Adrenal gland (tissue), 19 donors: ENCODE measurements at places on chromosomes 13 and 19. TPM values are rescaled to one million over a fixed set of nuclear protein-coding genes. Genes with fewer than 3 reads are reported as not detected.
A peak's percentile ranks its signal among the peaks of the same experiment; 100 is the strongest.

- no peak overlapping the region for H3K4me3 ChIP-seq
- no peaks in the 10 kb centered on the region for H3K27me3 ChIP-seq
- H3K4me1 ChIP-seq, result peaks cover 7% of the 10 kb centered on the region
- DNase-seq, result no peak
Measured at GRCh38 chr13:100594731-100595130, 6.1 kb upstream of the GGACT start.

Gene FGF22
- total RNA-seq, result not detected

GRCh38 chr19:42154471-42155323, 22.5 kb upstream of the POU2F2 start:
- no peaks in the 10 kb centered on the region for H3K36me3 ChIP-seq
- no peak overlapping the region for H3K27ac ChIP-seq
- H3K4me3 ChIP-seq, result no peak overlapping the region
- peaks cover 3% of the 10 kb centered on the region for H3K27me3 ChIP-seq
- no peak for DNase-seq

- no peak overlapping the region for H3K4me3 ChIP-seq
- no peaks in the 10 kb centered on the region for H3K36me3 ChIP-seq
- peaks cover 81% of the 10 kb centered on the region for H3K4me1 ChIP-seq
- no peak for DNase-seq
Measured at GRCh38 chr13:45333251-45333976, 7.6 kb downstream of the TPT1 start.

DNA sequence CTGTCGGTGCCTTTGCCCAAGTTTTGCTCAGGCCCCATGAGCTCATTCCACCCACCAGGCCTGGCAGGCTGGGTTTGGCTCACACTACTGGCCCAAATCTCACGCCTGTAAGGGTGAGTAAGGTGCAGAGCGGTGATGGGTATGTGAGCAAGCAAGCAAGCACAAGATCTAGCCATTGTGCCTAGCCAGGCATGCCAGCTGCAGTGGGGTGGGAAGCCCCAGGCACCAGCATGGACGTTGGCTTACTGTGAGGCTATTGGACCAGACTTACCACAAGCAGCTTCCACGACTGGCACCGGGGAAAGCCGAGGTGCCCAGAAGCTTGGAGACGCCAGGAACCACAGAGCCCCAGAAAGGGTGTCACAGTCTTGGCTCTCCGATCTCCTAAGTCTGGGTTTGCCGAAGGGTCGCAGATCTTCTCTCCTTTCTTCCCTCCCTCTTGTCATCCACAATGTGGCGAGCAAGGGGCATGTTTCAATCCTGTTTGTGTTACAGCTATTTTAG, 2659.4 kb upstream of the PCDH20 start:
- no peak for DNase-seq
- H3K27me3 ChIP-seq, result no peaks in the 10 kb centered on the region
- no peak overlapping the region for H3K4me3 ChIP-seq

GRCh38 chr19:13841086-13841961, 35.6 kb upstream of the NANOS3 start:
- H3K27me3 ChIP-seq, result no peaks in the 10 kb centered on the region
- H3K4me3 ChIP-seq, result no peak overlapping the region
- H3K4me1 ChIP-seq, result peaks cover 25% of the 10 kb centered on the region
- H3K36me3 ChIP-seq, result peaks cover 2% of the 10 kb centered on the region
- peak; percentile 57 for DNase-seq
- peak overlapping the region; percentile 98 for H3K27ac ChIP-seq

DNA sequence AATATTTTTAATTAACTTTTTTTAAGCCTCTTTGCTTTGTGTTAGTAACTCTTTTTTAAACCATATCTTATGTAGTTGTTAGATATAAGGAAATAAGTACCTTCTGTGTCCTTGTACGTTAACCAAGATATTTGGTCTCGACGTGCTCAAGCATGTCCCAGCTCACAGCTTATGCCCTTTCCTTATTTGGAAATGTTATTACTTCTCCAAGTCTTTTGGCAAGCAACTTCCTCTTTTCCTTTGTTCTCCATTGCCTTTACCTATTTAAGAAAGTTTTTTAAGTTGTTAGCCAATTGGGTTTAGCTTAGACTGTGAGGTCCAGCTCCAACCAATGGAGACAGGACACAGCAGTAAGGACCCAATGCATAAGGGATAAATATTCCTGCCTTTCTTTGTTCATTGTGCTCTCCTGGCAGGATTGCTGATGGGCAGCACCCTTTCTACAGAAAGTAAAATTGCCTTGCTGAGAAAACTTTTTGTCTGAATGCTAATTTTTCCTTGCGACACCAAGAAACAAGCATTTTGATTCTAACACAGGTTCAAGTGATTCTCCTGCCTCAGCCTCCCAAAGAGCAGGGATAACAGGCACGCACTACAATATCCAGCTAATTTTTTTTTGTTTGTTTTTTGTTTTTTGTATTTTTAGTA, 5.2 kb downstream of the DKKL1 start:
- H3K27me3 ChIP-seq, result no peaks in the 10 kb centered on the region
- H3K36me3 ChIP-seq, result no peaks in the 10 kb centered on the region
- no peak overlapping the region for H3K27ac ChIP-seq
- peaks cover 4% of the 10 kb centered on the region for H3K4me1 ChIP-seq

Gene ZGLP1
- 3.4 TPM for total RNA-seq

Gene IGFL2
- total RNA-seq, result 0.11 TPM

GRCh38 chr13:51246025-51246417, 23.8 kb downstream of the FAM124A start:
- no peaks in the 10 kb centered on the region for H3K27me3 ChIP-seq
- H3K27ac ChIP-seq, result no peak overlapping the region
- peaks cover 12% of the 10 kb centered on the region for H3K4me1 ChIP-seq
- no peak overlapping the region for H3K4me3 ChIP-seq
- H3K36me3 ChIP-seq, result no peaks in the 10 kb centered on the region

- peak; percentile 58 for DNase-seq
- peaks cover 53% of the 10 kb centered on the region for H3K36me3 ChIP-seq
- H3K4me1 ChIP-seq, result no peaks in the 10 kb centered on the region
- no peak overlapping the region for H3K27ac ChIP-seq
- H3K27me3 ChIP-seq, result no peaks in the 10 kb centered on the region
Measured at GRCh38 chr19:4267101-4267900, 11.8 kb upstream of the SHD start.

DNA sequence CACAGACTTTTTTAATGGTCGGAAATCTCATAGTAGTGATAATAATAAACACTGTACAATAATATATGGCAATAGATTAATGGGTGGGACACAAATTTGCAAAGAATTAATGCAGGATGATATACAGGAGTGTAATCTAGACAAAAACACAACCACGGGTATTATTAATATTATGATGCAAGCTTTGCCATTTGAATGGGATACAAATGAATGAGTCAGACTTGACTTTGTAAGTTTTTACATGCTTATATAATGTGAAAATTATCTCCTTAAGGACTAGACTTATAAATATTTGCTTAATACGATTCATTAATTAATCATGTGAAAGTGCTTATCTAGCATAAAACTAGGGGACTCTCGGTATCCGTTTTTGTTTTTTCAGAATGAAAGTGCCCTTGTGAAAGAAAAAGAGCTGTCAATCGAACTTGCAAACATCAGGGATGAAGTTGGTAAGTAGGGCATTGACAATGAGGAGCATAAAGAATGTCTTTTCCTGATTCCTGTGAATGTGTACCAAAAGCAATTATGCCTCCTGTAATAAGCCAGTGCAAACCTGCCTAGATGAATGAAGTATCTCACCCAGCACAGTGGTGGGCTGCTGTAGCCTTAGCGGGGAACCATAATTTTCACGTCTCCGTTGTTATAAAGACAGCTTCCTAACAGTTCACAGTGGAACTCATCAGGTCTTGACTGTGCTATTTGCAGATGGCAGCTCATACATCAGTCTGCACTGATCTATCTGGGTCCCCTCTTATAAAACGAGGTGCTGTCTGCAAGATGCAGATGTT, 155.7 kb downstream of the SLC7A1 start:
- no peaks in the 10 kb centered on the region for H3K4me1 ChIP-seq
- H3K27me3 ChIP-seq, result no peaks in the 10 kb centered on the region
- H3K36me3 ChIP-seq, result no peaks in the 10 kb centered on the region
- no peak overlapping the region for H3K4me3 ChIP-seq
- H3K27ac ChIP-seq, result no peak overlapping the region
